ENCODE measurements at places on chromosomes 11 and 22.

DNA sequence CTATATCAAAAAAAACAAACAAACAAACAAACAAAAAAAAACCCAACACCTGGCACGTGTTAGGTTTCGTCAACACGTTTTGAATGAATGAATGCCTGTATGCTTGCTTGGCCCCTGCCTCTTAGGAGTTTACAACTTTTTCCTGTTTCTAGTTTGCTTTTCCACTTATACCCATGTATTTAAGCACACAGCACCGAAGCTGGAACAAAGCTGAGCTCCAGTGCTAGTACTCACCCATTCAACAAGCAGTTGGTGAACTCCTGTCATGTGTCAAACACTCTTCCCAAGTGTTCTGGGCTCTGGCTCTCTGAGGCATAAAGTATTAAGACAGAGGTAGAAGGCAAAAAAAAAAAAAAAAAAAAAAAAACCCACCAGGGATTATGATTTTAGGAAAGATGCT is 599.3 kb downstream of the BUD13 start:
- DNase-seq, result no peak

- no peak for DNase-seq
These were observed 32.1 kb downstream of the YAP1 start for GRCh38 chr11:102142333-102142732.

DNA sequence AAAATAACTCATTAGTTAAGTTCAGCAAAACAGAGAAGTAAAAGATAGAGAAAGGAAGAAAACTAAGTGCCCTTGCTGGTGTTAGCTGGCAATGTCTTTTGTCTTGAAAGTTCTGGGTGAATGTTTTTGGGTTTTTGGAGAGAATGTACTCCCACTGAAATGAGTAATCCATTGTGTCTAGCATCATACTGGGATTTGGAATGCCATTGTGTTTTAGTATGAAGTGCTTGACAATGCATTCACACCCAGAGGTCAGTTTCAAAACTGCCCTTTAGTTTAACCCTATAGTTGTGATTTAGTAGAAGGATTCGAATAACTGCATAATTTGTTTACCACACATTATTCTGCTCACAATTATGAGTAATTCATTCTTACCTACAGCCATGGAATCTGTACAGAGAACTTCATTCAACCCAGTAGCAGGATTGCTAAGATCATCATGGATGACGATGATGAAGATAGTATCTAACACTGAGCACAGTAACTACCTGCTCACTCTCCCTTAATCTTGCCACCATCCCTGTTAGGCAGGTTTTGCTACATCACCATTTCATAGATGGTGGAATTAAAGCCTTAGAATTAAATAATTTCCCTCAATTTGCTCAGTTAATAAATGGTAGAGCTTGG is 33.9 kb downstream of the MAML2 start:
- no peak for DNase-seq

DNA sequence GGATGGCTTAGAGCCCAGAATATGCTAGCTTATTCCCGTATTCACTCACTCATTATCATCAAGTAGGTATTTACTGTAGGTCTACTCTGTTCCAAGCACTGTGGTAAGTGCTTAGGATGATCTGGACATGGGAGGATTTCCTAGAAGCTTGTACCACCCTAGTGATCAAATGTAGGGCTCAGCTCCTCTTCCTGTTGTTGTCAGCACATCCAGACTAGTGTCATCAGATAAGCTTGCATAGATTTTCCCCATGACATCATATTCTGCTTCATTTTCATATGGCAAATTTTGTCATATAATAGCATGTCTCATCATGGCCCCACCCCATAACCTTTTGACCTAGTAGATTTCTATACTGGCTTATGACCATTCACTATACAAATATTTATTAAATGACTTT is 19.3 kb upstream of the NUCB2 start:
- DNase-seq, result no peak

- DNase-seq, result no peak
These were observed 2.4 kb downstream of the SLC5A12 start for GRCh38 chr11:26719289-26719973.

- no peak for DNase-seq
These were observed 670 bp downstream of the SC5D start for GRCh38 chr11:121293288-121293594.

DNA sequence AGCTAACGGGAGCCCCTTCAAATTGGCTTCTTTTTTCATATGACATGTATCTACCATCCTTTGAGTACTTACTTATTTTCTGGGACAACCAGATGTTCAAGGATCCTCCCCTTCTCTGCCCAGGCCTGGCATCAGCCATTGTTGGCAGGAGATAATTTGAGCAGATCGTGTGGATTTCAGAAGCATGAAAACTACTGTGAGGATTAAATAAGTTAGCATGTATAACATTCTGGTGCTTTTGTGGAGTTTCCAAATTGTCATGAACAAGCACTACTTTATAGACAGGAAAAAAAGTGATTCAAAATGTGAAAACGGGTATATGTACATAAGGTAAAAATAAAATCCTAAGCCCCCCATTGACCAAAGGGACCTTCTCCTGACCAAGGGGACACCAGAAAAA is 2.1 kb upstream of the NADSYN1 start:
- no peak for DNase-seq

DNA sequence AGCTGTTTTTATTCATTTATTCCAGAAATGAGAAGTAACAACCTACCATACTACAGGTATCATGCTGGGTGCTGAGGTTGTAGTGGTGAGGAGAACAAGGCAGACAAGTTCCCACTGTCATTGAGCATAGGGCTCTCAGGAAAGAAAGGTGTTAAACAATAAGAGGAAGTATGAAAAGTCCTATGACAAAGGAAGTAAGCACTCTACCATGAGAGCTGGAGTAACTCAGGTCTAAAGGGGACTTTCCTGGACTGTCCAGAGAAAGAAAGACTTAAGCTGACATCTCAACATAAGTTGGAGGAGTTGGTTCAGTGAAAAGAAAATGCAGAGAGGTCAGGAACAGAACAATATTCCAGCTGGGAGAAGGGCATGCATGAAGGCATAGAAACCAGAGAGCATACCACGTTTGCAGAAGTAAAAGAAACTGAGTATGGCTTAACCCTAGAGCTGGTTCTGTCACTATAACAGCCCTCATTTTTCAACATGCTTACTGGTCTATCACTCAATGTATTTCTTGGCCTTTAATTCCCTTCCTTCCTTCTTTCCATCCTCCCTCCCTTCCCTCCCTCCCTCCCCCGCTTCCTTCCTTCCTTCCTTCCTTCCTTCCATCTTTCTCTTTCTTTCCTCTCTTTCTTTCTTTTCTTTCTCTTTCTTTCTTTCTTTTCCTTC is 137.8 kb upstream of the BDNF start:
- no peak for DNase-seq

- DNase-seq, result no peak
These were observed 82.3 kb downstream of the YAP1 start for GRCh38 chr11:102192349-102193066.

DNA sequence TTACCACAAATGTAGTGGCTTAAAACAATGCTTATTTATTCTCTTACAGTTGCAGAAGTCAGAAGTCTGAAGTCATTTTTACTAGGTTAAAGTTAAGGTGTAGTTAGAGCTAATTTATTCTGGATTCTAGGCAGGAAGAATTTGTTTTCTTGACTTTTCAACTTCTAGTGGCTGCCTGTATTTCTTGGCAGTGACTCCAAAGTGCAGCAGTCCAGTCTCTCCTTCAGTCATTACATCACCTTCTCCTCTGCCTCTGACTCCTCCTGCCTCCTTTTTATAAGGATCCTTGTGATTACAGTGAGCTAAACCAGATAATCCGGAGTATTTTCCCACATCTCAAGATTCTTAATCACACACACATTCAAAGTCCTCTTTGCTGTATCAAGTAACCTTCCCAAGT is 581.4 kb downstream of the KCNA4 start:
- DNase-seq, result no peak

- DNase-seq, result no peak
These were observed 255.9 kb upstream of the POU2AF2 start for GRCh38 chr11:110989428-110990133.

- DNase-seq, result no peak
These were observed 29.9 kb downstream of the EIF3F start for GRCh38 chr11:8017071-8017470.

DNA sequence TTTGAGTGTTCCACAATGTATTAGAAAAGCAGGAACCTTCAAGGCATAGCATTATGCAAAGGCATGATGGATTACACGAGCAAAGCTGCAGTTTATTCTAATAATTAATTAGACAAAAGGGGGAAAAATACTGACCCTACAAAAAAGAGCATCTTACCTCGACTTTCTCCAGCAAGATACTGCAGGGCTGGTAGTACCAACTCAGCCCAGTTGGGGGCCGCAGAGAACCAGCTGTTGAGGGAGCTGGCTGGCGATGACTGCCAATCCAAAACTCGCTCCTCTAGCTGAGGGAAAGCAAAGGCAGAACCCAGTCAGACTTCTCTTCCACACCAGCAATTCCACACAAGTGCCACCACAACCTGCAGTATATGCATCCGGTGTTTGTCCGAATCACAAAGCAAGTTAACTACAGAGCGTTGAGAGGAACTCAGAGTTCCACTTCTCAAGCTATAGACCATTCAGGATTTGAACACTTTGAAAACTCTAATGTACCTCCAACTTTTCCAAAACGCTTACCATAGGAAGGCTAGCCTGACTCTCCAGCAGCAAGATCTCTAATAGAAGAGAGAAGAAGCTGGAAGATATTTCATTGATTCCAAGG is 13.7 kb downstream of the NFRKB start:
- DNase-seq, result peak; percentile 35

GRCh38 chr22:19753090-19753842 is 7.3 kb upstream of the TBX1 start:
- DNase-seq, result no peak

DNA sequence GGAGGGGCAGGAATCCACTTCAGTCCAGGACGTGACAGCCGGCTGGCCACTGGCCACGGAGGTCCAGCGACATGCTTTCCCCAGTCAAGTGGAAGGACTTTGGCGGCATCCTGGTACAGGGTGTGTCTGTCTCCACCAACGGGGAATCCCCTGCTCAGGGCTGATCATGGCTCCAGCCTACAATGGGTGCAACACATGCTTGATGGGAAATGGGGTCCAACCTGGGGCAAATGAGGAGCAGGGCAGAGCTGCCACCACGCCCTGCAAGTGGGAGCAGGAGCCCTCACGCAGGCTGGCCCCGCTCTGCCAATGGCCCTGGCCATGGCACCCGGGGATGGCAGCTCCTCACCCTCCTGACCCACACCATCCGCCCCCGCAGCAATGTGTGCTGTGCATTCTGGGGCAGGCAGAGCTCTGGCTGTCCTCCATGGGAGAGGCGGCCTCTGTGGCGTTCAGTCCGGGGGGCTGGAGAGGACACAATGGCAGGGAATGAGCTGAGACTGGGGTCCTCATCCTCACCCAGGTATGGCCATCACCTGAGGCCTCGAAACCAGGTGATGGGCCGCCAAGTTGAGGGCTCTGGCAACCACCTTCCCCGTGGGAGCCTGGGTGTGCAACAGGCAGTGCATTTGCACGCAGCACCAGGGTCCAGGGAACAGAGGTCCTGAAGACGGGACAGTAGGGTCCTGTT is 5.8 kb upstream of the SEPTIN5 start:
- no peak for DNase-seq

- no peak for DNase-seq
These were observed 45.9 kb upstream of the CARS1 start for GRCh38 chr11:3103076-3103475.

DNA sequence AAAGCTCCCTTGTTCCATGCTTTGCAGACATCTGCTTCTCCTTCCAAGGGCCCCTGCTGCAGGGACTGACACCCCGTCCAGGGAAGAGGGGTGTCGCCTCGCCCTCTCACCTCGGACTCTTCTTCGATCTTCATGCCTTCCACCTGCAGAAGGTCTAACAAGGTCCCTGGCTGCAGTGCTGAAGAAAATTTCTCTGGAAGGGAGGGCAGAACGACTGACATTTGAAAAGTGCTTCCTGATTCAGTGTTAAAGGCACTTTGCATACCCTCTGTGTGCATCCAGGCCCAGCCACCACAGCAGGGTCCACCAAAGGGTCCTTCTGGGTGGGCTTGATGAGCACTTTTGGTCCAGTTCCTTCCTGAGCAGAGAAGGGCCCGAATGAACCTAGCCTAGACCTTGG is 28.1 kb downstream of the VPS37C start:
- DNase-seq, result no peak

- DNase-seq, result peak; percentile 42
These were observed 73.3 kb upstream of the ZBED5 start for GRCh38 chr11:10930972-10931760.

DNA sequence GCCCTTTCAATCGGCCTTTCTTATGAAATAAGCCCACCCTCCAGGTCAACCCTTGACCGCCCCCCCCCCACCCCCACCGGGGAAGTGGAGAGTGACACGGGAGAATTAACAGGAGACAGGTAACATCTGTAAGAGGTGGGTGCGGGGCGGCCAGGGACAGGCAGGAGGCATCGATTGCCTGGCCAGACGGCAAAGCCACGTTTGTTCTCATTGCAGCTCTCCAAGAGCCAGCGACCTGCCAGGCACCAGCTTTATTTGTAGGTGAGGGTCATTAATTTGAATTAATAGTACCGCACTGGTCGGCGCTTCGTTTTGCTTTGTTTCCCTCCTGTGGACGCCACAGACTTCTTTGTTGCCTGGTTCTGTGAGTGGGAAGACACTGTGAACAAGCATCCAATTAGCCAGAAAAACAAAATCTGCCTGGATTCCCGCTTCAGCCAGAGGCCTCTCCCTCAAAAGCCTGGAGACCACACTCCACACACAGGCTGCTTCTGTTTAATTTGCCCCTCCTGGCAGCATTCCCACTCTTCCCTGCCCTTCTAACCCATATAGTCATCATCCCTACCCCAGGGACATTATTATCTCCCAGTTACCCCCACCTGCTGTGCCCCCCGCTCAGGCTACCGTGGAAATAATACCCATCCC is 104.5 kb upstream of the OPCML start:
- DNase-seq, result no peak

- peak; percentile 82 for DNase-seq
These were observed 9.3 kb downstream of the INS start for GRCh38 chr11:2151500-2152257.

DNA sequence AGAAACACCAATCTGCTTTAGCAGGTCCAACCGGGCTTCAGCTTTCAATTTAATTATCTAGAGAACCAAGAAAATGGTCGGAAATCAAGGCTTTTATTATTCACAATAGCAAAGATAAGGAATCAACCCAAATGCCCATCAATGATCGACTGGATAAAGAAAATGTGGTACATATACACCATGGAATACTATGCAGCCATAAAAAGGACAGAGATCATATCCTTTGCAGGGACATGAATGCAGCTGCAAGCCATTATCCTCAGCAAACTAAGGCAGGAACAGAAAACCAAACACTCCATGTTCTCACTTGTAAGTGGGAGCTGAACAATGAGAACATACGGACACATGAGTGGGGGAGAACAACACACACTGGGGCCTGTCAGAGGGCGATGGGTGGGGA is 53.8 kb downstream of the ATG16L2 start:
- DNase-seq, result no peak

All from CD4-positive, alpha-beta T cell treated with Interleukin-17A for 1 hour (primary cell).